ENCODE measurements at places on chromosomes 3 and 15. TPM values are rescaled to one million over a fixed set of nuclear protein-coding genes. Genes with fewer than 3 reads are reported as not detected.

- ATAC-seq: peak; percentile 54
These were observed 503 bp downstream of the HLTF start for GRCh38 chr3:149085828-149086231.

DNA sequence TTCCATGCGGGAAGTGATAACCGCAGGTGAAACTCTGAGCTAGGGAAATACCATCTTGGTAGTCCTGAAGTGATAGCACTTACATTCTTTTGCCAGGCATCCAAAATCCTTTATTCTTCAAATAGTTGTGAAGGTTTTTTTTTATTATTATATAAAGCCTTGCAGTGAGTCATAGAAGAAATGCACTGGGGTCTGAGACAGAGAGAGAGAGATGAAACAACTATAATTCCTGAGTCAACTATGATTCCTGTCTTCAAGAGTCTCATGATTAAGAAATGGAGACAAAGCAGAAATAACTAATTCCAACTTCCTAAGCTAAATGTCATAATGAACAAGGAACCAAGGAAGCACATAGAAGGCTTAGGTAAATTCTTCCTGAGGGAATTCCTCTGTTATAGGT lies 495.6 kb downstream of the LPP start:
- ATAC-seq: no peak

DNA sequence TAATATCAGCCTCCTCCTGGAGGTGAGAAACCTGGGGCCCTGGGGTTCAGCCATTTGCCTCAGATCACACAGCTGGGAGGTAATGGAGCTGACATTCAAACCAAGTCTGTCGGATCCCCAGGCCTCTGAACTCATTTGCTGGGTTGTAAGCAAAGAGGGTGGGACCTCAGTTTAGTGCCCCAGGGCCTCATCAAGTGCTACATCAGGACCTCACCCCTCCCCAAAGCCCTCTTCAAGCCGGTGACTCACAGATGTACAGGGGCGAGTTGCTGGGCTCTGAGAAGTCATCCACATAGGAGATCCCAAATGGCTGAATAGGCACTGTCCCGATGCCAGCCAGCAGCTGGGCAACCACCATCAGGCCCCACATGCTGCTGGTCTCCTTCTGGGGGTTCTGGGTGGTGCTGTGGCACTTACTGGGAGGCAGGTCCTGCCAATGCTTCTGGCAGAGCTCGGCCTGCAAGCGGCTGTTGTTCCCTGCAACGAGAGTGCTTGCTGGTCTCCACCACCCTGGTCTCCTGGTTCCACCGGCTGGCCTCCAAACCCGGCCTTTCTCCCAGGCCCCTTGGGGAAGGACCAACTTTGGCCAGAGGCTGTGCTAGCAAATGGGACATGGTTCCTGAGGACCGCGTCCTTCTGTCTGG lies 59.2 kb upstream of the RAB6B start:
- no peak for ATAC-seq

DNA sequence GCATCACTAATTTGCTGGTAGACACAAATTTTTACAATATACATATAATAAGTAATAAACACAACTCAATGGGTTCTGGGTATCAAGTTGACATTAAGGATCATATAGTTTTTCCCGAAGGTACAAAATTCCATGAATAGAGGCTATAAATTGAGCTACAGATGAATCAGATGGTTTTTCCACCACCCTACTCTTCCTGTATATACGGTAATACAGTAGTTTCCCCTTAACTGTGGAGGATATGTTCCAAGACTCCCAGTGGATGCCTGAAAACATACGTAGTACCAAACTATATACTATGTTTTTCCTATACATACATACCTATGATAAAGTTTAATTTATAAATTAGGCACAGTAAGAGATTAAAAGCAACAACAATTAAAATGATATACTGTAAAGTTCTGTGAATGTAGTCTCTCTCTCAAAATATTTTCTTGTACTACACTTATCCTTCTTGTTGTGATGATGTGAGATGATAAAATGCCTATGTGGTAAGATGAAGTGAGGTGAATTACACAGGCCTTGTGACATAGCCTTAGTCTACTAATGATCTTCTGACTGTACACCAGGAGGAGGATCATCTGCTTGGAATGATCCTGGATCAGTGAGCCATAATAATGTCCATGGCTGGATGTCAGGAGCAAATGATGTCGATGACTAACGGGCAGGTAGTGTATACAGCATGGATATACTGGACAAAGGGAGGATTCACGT lies 116.7 kb downstream of the NR1I2 start:
- no peak for ATAC-seq

- ATAC-seq: peak; percentile 85
These were observed 610.9 kb downstream of the AGBL1 start for GRCh38 chr15:86690566-86690965.

DNA sequence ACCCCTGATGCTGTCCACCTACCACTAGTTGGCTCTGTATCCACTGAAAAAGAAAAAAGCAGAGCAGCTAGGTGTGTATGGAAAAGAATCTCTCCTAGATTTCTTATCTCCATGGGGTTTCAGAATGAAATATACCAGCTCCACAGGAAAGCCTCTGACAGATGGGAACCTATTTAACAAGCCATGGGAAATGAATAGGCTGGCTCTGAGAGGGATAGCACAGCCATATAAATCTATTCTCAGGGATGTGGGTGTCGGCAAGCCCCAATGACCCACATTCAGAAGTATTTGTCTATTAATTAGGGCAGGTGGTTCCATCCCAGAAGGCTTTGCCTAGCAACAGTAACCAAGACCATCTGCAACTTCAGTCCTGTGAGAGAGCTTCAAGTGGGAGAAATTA lies 694.1 kb downstream of the AGBL1 start:
- no peak for ATAC-seq

DNA sequence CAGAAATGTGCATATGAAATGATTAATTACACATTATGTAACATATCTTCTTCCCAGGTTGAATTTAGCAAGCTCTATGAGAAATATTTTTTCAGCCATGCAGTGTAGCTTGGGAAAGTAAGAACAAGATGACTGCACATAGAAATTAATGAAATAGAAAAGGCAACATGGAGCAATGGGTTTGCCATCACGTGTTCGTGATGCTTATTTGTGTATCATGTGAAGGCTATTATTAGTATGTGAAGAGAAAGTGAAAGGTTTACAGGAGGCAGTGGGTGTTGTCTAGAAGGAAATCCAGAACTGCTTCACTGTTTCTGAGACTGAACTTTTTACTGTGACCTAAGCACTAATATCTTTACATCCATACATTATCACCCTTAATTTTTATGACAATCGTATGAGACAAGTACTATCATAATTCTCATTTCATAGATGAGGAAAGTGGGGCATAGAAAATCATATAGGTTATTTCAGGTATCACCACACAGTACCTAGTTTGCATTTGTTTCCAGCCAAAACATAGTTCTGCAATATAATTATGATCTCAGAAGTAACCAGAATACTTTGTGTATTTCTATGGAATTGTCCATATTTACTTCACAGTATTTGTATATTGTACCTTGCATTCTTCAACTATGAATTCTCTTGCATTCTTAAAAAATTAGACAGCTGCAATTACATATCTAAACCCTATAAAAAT lies 14.9 kb downstream of the SERPINI1 start:
- ATAC-seq: no peak

- no peak for ATAC-seq
These were observed 1.5 kb downstream of the ITPKA start for GRCh38 chr15:41494922-41495735.

- ATAC-seq: no peak
These were observed 214.8 kb downstream of the ZMAT3 start for GRCh38 chr3:178856804-178857203.

DNA sequence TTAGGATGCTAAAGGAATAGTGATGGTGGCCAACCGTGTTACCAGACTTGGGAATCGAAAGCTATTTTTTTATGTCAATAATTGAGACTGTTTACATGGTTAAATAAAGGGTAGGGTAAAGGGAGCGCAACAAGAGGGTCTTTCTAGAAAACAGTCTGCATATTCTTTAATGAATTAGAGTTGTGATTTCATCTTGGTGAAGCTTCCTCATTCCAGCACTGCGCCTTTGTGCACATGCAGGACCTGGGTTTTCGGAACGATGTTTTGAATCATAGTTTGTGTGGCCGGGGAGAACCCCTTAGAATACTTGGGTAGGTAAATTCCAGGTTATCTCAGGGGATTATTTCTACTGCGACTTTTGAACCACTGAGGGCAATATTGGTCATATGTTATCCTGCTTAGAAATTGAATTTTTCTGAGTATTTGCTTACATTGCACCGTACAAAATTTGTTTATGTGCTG lies 1.3 kb downstream of the PIK3CA start:
- peak; percentile 51 for ATAC-seq

- ATAC-seq: no peak
These were observed 11.3 kb downstream of the CSRNP1 start for GRCh38 chr3:39142067-39142466.

DNA sequence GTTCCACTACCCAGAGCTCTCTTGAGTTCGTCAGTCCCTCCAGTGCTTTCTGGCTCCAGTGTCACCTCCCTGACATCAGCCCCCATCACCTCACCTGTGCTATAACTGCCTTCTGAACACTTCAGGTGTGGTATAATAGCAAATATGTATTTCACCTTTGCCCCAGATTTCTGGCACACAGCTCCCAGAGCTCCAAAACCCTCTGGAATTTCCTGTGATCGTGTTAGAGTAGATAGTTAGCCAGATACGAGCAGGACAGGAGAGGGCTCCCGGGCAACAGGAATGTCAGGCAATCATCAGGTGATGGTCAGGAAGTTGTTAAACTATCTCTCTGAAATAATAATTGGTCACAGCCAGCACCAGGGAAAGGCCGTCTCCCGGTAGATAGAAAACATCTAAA lies 22.6 kb upstream of the LIMD1 start:
- ATAC-seq: no peak

DNA sequence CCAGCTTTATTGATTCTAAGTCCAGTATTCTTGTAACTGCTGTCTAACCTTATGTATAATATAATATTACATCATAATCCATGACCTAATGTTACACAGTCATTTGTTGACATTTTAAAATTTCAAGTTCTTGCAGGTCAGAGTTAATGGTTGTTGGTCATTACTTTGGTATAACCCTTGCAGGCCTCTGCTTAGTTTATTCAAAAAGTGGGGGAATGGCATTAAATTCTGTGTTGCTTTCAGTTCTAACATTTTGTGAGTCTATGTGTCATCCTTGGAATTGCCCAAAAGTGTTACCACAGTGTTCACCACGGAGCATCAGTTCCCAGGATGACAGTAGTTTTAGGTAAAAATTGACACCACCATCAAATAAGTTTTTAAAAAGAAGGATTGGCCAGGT lies 174.8 kb upstream of the BCL6 start:
- no peak for ATAC-seq

DNA sequence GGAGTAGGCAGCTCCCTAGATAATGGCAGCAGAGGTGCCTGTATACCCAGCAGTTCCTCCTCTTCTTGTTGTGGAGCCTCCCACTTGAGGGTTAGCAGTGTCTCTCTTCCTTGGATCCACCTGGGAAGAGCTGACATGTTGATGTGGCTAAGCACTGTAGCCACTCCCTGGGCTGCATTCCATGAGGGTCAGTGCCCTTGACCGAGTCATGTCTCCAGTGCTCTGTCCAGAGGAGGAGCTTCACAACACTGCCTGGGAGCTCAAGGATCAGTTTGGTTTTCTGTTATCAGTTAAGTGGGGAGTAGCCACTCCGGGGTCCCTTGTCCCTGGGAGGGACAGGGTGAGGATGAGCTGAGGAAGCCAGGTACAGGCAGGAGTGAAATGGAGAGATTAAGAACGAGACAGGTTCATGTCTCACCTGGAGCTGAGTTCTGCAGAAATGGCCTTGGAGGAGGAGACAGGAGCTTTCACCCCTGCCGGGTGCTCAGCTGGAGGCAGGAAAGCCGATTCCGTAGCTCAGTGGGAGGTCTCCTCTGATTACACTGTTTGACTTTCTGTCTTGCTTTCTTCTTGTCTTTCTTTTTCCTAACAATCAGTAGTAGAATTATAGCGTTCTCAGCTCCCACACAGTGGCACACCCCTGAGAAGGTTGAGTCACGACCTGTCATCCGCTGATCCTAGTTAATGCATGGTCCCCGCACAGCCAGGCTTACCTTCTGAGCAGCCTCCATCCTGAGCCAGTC lies 57.9 kb upstream of the SEC22A start:
- ATAC-seq: no peak

DNA sequence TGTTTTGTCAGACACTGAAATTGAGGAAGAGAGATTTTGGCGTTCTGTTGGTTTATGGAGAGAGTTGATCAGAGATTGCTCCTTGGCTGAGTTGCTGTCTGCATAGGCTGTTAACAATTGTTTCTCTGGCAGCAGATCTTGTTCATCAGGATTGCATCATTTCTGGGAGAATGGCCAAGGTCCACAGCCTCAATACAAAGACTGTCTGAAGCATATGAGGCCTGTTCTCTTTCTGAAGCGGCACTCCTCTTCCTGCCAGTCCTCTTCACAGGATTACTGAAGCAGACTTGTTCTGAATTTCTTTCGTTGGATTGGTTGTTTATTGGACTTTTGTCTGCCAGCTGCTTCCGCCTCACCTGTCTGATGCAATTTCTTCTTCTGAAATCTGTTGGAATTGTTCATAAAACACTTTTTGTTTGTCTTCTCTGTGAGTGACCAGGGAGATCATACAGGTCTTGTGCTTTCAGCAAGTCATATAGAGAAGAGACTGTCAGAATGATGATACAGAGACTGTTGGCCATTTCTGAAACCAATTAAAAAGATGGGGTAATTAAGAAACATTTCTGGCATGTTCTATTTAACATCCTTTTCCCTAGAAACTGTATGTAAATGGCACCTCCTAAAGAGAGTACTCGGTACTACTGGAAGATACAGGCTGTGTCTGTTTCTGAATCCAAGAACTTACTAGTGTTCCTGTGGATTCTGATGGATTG lies 25.5 kb downstream of the SETD5 start:
- peak; percentile 64 for ATAC-seq

DNA sequence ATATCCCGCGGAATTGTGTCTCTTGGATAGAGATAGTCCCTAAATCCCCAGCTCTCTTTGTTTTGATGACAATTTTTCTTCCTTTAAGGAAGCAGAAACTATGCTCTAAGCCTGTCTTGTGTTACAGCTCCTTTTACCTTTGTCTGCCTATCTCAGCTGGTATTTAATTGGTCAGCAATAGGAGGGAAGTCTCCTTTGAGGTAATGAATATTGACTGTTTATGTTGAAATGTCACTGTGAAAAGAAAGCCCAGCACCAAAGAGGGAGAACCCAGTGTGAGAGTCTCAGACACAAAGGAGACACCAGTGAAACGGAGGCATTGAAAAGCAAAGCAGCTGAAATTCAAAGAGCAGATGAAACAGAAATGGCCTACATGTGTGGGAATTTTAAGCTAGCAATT lies 372.6 kb downstream of the NR2F2 start:
- ATAC-seq: no peak

- no peak for ATAC-seq
These were observed 111.2 kb downstream of the GMPS start for GRCh38 chr3:155981669-155982068.

DNA sequence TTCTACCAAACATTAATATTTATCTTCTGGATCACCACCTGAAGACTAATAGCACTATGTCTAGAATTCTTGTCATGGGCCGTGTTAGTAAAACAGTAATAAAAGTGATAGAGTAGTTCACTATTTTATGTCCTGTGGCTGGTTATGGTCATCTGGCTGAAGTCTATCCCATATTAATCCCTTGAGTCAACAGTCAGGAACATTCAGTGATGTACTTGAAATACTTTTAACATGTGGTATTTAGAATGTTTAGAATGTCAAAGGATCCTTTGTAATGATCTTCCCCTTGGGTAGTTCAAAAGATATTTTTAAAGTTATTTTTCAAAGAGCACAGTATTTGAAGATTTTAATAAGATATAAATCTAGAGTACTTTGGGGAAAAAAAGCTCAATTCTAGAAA lies 117.0 kb downstream of the MBNL1 start:
- no peak for ATAC-seq

RABL3 gene
- total RNA-seq: 36.8 TPM

MYEF2 gene
- total RNA-seq: 25.2 TPM

CORO2B gene
- total RNA-seq: 0.26 TPM

PLA2G4E gene
- total RNA-seq: 0.13 TPM
